ENCODE measurements at places on chromosomes 1 and 21.

GRCh38 chr1:66323958-66324625 is 209.9 kb upstream of the SGIP1 start:
- no peak for DNase-seq

DNA sequence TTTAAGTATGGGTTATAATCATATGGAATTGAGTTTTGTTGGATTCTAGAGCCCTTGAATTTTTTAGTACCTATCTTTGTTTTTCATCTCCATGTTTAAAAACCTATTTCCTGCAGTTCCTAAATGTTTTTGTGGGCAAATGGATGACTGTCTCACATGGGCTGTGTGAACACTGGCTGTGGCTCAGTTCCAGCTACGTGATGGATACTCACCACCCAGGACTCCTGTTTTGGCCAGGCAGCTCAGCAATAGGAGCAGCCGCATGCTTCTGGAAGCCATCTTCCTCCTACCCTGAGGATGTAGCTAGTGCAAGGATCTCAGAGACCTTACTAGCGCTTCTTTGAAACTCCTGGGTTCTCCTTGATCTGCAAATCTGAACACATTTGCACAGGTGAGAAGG is 2.8 kb downstream of the REG4 start:
- peak; percentile 13 for DNase-seq

DNA sequence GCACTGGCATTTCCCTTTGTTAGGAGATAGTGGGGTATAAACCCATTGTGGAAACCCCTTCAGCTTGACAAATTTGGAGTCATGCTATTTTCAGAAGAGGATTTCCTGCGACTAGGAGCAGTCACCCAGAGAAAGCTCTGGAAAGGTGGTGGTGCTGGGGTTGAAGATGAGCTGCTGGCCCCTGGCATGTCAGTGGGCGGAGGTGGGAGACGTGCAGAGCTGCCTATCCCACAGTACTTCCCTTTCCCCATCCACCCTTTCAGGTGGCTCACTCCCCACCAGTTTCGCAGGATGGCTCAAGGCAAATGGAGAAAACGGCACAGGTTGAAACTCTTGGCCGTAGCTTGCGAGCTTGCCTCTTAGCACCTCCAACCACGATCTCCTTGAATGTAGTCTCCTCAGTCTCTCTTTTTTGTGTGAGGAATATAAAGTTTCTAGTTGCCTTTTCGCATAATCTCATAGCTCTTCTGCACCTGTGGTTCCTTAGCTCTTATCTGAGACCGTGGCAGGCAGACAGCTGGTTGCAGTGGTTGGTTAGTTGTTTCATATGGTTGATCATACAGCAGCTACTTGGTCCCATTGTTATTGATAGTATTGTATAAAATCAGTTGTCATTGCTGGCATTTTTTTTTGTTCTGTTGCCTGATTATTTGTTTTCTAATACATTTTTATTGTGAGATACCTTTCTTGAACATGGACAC is 48.2 kb downstream of the ADARB1 start:
- DNase-seq, result no peak

DNA sequence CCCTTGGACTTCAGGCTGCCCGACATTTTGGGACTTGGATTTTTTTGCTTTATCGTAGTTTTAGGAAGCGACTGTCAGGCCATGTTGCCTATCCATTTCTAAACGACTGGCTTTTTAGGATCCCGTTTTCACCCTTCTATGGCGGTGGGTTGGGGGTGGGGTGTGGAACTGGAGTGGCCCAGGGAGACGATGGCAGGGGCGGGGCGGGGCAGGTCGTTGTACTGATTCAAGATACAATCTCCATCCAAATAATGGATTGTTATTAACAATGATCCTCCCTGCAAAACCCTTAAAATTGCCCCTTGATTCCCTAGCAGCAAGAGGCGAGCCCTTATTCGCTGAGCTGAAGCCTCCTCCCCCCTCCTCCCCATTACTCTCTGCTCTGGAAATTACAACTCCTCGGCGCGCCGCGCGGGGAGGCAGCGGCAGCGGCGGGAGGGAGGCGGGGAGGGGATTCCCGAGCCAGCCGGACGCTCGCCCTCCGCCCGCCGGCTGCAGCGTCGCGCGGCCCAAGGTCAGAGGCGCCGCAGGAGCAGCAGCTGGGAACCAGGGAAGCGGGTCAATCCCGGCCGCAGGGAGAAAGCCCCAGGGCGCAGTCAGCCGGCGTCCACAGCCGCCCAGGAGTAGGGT is at the start of gene TRIM67:
Gene TRIM67 (plus strand): TSS at position 392 of the 630 bp plus-strand sequence. CDS start 912 bp downstream, outside the sequence.
- DNase-seq, result peak; percentile 46

- no peak for DNase-seq
These were observed 42.2 kb upstream of the DPT start for GRCh38 chr1:168771104-168771630.

GRCh38 chr1:19811206-19811851 is 3.8 kb downstream of the RNF186 start:
- DNase-seq, result peak; percentile 50

GRCh38 chr1:164092603-164093353 is 466.2 kb upstream of the PBX1 start:
- DNase-seq, result no peak

DNA sequence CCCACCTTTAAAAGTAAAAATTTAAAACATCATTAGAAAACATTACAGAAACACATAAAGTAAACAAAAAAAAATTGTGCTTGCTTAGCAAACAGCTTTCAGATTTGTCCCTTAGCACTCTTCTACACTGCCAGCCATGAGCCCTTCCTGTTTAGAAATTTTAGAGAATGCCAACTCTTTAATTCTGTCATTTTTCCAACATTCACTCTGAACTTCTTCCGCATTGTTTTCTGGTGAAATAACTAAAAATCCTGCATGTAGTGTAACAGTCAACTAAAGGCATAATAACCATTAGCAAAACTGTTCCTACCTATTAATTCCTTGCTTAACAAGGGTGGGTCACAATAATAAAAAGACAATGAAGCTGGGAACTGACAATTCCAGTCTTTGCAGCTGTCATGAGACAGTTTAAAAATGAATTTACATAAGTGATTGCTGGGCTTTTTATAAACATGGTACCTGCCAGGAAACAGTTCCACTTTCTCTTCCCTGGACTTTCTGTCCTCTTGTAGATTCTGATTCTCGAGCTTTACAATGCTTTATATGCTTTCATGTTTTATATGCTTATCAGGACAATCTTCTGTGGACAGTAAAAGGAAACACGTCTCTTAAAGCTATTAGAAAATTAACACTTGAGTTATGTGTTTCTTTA is 19.0 kb downstream of the GNG12 start:
- peak; percentile 48 for DNase-seq

DNA sequence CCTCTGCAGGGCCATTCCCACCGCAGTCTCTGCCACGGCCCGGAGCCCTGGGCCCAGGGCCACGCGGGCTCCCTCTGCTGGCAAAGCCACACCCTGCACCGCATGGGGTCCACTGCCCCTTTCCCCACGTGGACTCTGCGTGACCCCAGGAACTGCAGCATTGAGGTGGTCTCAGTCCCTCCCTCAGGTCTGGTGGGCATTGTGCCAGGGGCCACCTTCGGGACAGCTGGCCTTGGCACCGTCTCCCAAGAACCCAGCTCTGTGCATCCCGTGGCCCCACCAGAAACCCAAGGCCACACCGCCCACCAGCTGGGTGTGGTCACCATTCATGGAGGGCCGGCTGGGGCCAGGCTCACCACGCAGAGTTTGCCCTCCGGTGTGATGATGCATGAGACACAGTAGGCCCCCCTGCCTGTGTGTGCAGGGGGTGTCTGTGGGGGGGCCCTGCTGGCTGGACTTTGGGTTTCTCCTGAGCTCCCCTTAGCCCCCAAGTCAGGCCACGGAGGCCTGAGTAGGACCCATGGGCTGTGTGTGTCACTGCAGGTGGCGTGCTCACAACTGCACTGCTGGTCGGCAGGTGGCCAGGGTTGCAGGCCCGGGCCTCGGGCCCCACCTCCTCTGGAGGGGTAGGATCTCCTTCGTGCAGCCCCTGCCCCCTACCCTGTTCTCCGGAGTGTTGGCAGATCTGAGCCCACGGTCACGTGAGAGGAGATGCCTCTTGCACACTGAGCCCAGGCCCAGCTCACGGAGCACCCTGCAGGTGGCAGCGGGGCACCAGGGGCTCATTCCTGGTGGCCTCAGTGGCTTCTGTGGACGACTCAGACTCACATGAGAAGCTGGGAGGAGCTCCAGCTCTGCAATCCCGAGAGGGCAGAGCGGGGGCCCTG is 5.8 kb downstream of the VWA1 start:
- peak; percentile 50 for DNase-seq

DNA sequence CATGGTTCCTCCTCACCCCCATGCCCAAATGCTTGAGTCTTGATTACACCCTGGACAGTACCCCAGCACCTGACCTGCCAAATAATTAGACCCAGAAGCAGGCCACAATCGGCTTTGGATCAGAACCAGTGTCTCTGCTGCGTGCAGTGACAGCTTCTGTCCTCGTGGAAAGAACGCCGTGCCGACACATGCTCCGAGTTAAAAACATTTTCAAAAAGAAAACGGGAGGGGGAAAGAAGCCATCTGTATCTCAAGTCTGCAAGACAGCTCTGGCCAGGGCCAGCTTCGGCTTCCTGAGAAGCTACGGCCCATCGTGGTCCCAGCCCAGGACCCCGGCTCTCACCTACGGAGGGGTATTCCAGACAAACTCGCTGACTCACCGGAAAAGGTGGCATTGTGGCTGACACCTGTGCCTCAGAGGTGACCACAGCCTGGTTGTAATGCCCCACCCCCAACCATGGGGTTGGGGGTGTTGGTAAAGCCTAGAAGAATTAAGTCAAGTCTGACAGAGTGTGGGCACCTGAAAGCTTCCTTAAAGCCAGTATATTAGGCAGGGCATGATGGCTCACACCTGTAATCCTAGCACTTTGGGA is 25.8 kb downstream of the SSBP3 start:
- peak; percentile 15 for DNase-seq

DNA sequence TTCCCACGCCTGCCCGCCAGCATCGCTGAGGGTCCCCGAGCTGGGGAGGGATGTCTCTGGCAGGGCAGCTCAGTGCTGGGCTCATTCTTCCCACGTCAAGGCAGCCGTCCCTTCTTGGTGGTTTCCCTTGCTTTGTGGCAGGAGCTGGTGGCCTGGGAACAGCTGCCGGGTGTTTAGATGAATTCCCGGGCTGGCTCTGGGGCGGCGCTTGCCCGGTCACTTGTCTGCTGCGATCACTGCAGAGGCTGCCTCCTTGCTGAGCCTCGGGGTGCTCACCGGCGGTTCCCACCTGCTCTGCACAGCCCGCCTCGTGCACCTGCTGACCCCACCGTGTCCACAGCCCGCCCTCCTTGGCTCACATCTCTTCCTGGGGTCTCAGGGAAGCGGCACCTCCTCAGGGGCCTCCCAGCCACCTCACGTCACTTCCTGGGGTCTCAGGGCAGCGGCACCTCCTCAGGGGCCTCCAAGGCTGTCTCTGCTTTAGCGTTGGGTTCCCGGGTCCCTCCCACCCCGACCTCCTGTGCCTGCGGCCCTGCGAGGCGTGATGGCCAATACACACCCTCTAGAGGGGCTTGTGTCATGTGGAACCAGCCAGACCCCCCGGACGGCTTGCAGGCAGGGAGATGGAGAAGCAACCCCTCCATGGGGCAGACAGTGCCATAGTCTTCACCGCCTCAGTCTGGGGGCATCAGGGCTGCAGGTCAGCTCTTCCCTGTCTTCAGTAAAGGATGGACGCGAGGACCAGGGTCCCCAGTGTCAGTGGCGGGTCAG is 13.5 kb downstream of the COL18A1 start:
- no peak for DNase-seq

DNA sequence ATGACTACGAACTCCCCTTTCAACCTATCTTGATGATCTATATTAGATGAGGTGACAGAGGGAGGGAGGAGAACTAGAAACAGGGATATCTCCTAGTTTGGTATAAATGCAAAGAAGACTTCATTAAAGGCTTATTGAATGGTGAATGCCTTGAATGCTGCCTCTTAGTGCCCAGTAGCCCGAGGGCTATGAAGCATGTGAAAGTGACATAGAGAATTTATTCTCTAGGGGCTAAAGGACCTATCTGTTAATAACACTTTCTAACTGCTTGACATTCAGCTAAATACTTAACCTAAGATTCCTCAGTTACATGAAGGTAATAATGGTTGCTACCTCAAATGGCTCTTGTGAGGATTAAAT is 764.1 kb downstream of the LTN1 start:
- DNase-seq, result no peak

DNA sequence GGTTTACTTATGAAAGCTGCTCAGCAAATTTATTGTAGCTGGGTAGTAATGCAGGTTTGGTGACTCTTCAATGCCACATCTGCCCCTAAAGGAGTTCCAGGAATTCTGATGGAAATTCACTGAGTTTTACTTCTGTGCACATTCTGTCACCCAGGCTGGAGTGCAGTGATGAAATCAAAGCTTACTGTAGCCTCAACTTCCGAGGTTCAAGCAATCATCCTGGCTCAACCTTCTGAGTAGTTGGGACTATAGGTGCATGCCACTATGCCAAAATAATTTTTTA is 150.6 kb upstream of the RUNX1 start:
- DNase-seq, result no peak

DNA sequence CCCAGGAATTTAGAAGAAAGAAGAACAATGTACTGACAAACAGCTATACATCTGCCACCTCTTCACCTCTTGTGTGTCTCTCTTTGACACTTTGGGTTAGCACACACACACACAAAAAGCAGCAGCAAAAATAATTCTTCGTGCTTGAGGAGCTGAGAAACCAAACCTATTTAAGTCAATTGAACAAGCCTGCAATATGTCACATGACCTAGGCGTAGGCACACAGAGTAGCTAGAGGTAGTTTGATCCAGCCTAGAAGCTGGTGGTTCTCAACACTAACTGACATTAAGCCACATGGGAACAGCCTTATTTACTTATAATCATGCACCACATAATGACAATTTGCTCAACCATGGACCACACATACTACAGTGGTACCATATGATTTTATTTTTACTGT is 32.3 kb downstream of the RRAGC start:
- DNase-seq, result no peak

DNA sequence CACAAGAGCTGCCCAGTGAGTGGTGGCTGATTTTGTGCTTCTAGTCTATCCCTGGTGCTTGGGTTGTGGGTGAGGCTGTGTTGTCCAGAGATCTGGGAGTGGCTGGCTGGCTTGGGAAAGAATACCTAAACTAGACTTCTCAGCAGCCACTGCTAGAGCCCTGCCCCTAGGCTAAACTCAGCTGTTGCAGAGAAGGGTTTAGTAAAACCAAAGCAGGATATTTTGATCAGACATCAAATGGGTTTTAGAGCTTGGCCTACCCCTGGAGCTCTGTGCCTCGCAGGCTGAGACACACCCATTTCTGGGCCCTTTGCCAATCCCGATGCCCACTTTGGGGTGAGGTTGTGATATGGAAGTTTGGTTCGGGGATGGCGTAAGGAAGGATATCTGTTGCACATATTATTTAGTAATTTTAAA is 88.5 kb downstream of the UCK2 start:
- DNase-seq, result no peak

GRCh38 chr1:65821386-65821785 is 28.7 kb downstream of the PDE4B start:
- no peak for DNase-seq

DNA sequence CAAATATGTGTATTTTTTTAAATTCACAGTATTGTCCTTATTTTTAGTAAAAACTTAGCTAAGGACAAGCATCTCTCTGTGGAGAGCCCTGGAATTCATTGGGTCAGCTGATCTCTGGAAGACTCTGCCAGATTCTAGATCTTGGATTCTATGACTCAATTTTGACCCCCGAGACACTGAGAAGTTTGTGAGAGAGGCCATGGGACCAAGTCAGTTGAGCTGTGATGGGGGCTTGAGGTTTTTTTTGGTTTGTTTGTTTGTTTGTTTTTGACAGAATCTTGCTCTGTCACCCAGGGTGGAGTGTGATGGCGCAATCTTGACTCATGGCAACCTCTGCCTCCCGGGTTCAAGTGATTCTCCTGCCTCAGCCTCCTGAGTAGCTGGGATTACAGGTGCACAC is 13.5 kb downstream of the SHISA4 start:
- no peak for DNase-seq

- DNase-seq, result no peak
These were observed 119.6 kb downstream of the TMEM53 start for GRCh38 chr1:44554706-44555105.

All from kidney tubule cell (primary cell).